Putamen (tissue), 1 donor: ENCODE measurements at places on chromosomes 16 and 17.

DNA sequence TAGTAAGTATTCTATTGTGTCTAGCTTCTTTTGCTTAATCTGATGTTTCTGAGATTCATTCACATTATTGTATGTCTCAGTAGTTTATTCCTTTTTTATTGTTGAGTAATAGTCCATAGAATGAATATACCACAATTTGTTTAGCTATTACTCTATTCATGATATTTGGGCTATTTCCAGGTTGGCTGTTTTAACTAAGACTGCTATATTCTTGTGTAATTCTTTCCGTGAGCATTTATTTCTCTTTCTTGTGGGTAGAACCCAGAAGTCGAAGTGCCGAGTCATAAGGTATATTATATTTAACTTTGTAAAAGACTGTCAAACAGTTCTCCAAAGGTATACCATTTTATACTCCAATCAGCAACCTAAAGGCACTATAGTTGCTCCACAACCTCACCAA lies 160.8 kb downstream of the ANKFN1 start:
- DNase-seq, result no peak

DNA sequence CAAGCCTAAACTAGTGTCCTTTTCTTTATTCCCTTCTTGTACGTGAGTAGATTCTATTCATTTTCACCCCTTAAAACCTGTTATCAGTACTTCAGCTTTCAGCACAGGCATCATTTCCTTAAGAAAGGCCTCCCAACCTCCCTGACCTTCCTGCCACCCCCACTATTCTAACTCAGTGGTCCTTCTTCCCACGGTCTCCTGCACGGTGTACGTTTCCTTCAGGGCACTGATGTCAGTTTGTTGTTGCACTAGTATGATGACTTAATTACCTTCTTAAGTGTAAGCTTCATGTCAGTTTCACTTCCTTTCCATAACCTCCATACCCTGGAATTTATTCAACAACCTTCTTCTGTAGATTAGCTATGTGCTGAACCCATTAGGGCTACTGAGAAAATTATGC lies 484.2 kb downstream of the HS3ST4 start:
- DNase-seq, result no peak

DNA sequence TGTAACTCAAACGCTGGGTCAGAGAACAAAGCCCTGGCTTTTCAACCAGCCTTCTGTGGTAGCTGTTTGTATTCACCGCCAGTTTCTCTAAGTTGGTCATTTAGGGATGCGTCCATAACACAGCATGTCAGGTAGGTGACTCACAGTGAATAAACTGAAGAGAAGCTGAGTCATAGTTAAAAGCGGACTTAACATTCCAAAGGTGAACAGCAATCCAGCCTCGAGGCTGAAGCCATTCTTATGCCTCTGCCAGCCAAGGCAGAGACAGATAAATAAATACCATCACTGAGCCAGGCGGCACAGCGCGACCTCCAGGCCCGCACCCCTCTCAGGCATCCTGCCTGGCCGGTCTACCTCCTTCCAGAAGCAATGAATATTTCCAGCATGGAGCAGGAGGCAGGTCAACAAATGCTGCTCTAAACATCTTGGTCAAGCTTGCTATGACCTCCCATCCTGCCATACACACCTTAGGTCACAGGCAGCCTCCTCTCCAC lies 12.4 kb upstream of the CACNG4 start:
- no peak for DNase-seq

- no peak for DNase-seq
Measured at GRCh38 chr16:2822158-2822495, 5.1 kb downstream of the PRSS21 start.

GRCh38 chr17:39027455-39028035 lies 60.3 kb upstream of the FBXO47 start:
- no peak for DNase-seq

GRCh38 chr16:21222495-21223337 lies 10.8 kb upstream of the ANKS4B start:
- DNase-seq, result no peak

- DNase-seq, result no peak
Measured at GRCh38 chr16:79250502-79251098, 349.9 kb downstream of the MAF start.

DNA sequence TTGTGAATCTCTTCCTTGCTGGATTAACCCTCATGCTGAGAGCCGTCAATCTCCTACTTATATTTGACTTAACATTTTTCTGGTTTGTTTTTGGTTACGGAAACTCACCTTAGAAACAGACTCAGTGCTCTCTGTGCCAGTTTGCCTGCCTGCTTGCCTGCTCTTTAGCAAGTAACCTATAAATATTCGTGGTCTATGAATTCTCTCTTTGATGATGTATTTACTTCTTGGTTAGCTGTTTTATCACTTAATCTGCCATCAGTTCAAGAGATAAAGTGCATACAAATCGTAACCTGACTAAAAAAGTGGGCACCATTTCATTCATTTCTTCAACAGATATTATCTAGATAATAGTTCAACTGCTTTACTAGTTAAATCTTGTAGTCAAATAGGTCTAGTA lies 26.7 kb downstream of the CYB5B start:
- DNase-seq, result no peak

GRCh38 chr17:33124871-33125551 lies 133.4 kb downstream of the SPACA3 start:
- no peak for DNase-seq

DNA sequence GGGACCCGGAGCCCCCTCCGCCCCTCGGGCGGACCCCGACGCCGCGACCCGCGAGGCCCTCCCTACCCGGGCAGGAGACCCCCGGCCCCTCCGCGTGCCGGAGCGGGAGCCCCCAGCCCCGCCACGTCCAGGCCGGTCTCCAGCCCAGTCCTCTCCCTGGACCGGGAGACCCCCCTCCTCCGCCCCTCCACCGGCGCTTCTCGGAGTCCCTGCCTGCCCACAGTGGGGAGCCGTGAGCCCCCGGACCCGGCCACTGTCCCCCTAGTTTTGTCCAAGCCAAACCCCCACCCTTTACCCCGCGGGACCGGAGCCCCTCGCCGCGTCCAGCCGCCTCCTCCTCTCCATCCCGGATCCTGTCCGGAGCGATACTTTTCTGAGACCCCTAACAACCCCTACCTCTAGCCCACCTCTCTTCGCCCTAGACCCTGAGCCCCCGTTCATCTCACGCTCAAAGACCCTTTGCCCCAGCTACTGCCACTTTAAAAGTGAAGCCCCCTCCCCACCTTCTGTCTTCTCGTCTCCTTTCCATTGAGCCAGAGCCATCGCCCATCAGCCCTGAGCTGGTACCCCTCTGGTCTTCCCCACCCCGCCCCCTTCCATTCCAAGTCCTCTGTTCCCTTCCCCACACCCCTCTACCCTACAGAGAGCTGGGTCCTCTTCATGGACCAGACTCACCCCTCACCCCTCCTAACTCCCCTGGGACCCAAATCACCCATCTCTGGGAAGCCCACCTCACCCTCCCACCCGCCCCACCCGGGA lies 1.0 kb downstream of the NECAB2 start:
- DNase-seq, result no peak

GRCh38 chr16:84048270-84048669 lies 5.7 kb upstream of the SLC38A8 start:
- DNase-seq, result no peak

GRCh38 chr16:58509256-58510096 lies 5.8 kb upstream of the SETD6 start:
- DNase-seq, result no peak

DNA sequence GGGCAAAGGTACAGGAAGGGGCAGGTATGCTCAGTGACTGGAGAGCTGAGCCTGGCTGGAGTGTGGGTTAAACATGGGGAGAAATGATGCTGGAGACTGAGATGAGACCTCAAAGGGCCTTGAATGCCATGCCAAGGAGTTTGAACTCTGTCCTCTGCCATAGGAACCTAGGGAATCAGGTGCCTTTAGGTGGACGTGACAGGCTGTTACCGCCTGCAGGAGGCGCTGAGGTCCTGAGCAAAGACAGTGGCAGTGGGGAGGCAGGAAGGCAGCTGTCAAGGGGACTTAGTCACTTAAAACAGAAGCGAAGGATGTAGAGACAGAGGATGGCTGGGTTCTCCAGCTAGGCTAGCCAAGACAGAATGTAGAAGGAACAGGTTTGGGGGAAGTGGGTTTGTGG lies 9.1 kb downstream of the PSMB3 start:
- no peak for DNase-seq
